Sciatic nerve (tissue), 2 donors: ENCODE measurements at places on chromosomes 7 and 10.

DNA sequence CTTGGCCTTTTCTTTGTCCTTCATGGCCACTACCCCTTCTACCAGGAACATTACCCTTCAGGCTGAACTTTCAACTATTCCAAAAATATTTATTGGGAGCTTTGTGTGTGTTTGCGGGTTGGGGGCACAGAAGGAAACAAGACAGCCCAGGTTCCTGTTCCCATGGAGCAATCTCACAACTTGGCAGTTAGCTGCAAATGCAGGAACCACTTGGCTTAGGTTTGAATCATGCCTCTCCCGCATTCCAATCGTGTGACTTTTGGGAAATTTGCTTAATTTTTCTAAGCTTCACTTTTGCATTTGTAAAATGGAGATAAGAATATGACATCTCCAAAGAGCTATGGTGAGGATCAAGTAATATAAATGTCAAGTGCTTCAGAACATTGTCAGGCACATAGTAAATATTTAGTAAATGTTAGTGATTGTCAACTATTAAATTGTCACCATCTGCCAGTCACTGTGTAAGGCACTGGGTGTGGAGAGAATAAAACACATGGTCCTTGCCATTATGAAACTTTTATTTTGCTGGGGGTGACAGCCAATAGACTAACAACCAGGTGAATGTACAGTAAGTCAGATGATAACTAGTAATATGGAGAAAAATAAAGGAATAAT is 277.1 kb downstream of the SNX13 start:
- DNase-seq: no peak

DNA sequence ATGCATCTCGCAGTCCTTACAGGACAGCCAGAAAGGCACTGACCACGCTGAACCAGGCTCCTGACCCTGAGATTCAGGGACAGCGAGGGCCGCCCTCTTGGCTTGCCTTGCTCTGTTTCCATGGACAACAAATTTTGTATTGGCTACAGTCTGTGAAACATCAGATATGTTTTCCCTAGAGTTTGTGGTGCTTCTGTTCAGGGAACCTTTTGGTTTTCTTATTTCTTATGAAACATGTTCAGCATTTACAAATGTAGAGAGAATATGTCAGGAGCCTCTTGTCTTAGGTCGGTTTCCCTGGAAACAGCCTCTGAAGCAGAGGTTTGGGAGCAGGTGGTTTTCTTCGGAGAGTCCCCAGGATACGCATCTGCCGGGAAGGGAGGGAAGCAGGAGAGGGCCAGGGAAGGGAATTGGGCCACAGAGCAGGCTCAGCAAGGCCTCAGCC is 260.1 kb downstream of the CCDC3 start:
- DNase-seq: no peak

DNA sequence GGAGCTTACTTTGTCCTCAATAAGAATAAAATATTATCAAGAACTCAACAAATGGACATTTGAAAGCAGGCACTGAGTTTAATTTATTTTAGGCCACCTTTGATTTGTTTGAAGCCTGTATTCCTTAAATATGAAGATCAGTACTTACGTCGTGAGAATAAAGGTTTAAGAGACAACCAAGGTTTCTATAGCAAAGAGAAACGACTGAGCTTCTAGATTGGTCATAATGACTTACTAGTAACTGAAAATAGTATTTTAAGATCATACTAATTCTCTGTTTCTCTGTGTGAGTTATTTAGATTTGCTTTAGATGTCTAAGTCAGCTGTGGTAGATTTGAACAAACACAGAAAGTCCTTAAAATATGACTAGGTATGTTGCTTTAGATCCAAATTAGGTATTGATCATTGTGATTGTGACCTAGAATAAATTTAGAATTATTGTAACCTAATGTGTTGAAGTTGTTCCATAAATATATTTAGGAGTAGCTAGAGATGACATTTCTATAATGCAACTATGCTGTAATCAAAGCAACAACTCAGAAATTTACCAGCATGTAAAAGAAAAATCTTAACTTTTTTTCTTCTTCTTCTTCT is 2.4 kb upstream of the GLCCI1 start:
- DNase-seq: no peak

- no peak for DNase-seq
Measured at GRCh38 chr7:143295870-143296269, 7.7 kb downstream of the CASP2 start.

DNA sequence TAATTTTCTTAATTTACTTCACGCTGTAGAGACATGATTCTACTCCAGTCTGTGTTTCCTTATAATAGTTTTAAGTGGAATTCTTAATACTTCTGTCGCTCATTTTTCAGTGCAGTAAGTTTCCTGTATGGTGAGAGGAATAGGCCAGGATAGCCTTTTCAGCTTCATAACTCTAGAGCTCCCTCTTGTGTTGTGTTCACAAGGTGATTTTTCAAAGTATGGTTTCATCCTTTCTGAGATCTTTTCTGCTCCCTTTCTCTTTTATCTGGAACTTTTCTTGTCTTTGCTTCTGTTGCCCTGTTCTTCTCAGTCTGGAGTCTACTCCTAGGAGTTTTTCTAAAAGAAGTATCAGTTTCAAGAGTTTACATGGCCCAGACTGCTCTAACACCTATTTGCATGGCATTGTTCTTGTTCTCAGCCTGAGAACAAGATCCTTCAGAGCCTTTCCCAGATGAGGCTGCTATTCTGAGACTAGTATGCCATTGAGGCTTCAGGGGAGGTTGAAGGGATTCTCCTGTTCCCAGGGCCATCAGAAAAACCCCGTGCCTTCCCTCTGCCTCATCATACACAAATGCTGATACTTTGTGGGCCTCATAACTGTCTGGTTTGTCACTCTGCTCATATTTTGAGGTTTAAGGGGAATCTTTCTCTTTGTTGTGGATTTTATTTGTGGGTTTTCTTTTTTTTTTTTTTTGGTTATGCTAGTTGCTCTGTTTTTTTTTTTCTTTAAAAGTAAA is 21.8 kb downstream of the NET1 start:
- DNase-seq: no peak

DNA sequence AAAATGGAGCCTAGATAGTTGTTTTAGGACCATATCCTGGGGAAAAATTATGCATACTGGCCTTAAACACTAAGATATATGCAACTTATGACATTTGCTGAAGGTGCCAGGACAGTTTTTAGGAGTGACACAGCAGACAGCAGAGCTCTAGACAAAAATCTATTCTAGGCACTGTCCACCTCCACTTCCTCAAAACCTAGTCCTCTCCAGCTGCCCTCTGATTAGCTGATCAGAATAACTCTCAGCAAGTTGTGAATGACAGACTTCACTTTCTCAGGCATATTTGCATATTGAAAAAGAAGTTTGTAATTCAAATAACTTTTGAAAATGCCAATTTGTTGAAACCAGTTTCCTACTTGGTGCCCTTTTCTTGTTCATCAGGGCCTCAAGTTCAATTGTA is 152.3 kb upstream of the STEAP4 start:
- no peak for DNase-seq
